Activated gamma-delta T cell (primary cell): ENCODE measurements at places on chromosomes 4 and X.

DNA sequence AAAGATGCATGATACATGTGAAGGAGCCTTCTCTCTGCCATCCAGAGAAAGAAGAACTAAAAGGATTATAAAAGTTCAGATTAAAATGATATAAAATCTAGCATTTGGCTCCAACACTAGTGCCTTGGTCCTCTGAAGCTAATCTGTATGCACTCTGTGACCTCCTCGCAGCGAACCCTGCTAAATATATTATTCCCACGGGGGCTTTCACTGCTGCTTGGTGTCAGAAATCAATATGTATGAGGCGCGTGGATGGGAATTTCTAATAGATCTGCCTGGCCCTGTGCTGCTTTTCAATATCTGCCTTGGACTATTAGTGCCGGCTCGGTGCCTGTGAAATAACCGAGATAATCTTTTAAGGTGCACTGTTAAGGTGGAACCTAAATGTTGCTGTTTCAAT is 69.7 kb downstream of the CXXC4 start:
- no peak for DNase-seq

- no peak for DNase-seq
These were observed 350.0 kb downstream of the CAMK2D start for GRCh38 chr4:113411496-113411938.

DNA sequence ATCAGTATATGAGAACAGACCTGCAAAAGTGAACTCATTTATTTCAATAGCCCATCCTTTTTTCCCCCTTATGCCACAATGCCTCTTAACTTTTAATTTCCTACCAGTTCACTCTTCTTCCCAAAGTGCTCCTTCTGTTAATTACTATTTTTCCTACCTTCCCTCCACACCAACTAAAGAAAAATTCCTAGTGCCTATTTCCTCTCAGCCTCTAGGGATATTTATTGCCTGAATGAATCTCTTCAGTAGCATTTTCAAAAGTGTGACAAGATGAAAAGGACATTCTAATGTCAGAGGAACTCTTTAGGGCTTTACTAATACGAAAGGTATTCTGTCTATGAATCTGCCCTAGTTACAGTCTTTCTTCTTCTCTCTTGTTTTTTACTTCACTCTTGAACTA is 181.1 kb upstream of the SPRY1 start:
- no peak for DNase-seq

DNA sequence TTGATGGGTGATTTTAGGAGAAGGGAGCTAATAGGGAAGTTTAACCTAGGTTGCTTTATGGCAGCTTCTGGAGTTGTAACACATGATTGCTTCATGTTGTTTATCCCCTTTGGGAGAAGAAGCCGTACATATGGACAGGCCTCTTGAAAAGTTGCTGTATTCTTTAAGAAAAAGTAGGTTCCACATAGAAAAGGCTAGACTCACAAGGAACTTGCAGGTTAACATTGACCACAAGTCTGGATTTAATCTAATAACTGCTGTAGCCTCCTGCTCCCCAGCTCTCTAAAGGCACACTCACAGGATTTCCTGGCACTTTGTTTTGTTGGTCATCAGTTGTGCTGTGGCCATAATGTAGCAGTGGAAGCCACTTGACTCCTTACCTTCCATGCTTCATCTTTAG is 19.7 kb downstream of the FNIP2 start:
- no peak for DNase-seq

DNA sequence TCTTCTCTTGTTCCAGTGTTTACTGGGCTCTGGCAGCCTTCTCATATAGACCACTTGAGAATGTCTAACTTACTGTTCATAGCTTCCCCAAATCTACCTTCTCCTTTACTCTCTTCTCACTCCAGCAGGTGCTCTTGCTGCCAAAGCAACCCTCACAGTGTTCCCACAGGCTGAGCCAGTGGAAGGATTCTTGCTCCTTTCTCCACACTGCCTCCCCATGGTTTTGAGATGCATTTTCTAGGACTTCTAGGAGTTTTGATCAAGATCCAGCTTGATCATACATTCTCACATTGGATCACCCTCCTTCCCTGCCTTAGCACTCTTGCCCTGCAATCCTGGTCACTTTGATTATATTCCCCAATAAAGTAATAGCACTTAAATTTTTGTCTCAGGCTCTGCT is 230.8 kb downstream of the TMEM47 start:
- no peak for DNase-seq

- no peak for DNase-seq
These were observed 14.4 kb upstream of the ZNF41 start for GRCh38 chrX:47497271-47497888.

DNA sequence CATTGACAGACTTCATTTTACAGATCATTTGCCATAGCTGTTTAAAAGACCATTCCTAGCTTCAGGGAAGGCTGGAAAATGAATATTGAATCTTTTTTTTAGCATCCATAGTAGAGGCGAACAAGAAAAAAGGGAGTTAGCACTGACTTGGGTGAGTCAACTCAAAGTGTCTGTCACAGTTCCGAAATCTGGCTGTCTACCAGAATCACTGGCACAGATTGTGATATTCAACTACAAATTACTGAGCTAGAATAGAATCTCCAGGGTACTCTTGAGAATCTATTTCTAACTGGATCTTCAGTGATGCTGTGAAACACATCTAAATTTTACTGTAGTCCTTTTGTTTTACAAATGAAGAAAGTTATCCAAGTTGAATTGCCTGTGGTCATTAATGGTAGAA is 31.5 kb downstream of the SEC24B start:
- DNase-seq, result no peak

- DNase-seq, result no peak
These were observed 223.1 kb upstream of the TAPT1 start for GRCh38 chr4:16449406-16449805.

DNA sequence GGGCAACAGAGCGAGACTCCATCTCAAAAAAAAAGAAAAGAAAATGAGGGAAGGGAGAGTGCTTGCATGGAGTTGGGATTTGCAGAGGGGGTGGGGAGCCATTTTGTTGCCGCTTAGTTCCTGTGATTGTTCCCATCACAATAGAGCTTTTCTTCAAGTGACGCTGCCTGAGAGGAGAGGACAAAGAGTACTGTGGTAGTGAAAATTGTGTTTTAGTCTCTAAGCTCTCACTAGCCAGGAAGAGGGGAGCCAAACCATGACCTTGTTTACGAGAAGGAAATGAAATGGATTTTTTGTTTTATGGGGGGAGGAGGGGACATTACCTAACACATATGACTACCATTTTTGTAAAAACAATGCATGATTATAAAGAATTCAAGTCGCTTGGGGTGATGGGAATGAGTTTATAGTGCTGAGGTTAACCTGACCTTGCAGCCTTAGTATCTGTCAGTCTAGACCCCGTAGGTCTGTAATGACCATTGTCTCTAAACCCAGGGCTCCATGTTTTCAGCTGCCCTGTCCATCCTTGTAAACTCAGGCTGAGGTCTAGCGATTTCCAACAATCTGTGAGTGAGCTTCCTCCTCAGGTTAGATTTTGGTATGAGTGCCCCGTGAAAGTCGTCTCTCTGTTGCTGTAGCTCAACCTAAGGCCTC is 18.8 kb downstream of the SRD5A3 start:
- no peak for DNase-seq

- no peak for DNase-seq
These were observed 46.6 kb upstream of the MAMLD1 start for GRCh38 chrX:150316564-150316963.

DNA sequence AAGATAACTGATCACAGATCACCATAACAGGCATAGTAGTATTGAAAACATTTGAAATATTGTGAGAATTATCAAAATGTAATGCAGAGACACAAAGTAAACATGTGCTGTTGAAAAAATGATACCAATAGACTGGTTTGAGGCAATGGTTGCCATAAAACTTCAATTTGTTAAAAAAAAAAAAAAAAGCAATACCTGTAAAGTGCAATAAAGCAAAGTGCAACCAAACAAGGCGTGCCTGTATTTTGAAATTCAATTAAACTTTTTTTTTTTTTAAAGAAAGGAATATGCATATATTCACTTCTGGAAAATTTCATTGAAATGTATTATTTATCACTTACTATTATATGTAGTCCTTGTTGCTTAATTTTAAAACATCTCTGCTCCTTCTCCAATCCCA is 27.7 kb downstream of the TMEM154 start:
- DNase-seq, result no peak

DNA sequence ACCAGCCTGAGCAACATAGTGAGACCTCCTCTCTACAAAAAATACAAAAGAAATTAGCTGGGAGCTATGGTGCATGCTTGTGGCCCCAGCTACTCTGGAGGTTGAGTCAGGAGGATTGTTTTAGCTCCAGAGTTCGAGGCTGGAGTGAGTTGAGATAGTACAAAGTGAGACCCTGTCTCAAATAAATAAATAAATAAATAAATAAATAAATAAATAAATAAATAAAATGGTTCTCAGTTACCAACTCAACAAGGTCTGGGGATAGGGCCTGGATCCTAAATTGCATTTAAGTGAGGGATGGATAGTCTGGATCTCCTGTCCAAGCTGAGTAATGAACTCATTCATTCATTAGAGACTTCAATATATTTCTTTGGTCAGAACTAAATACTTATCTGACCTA is 115.7 kb upstream of the IL1RAPL2 start:
- DNase-seq, result no peak

GRCh38 chrX:101530944-101531343 is 19.4 kb upstream of the ARMCX1 start:
- no peak for DNase-seq

DNA sequence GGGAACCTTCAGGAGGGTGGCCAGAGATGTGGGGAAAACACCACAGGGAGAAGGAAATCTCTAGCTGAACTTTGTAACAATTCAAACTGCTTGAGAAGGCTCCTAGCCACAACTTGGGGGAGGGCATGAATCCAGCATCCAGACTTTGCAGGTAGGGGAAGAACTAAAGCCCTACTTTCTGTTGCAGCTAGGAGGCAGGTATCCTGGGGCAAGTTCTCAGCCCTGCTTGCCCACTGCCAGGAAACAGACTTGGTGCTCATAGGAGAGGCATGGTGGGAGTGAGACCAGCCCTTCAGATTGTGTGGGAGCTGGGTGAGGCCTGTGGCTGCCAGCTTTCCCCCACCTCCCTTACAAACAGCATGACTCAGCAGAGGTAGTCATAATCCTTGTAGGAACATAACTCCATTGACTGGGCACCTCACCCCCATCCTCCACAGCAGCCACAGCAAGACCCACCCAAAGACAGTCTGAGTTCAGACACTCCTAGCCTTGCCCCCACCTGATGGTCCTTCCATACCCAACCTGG is 209.5 kb upstream of the CPEB2 start:
- no peak for DNase-seq
